ENCODE measurements at places on chromosomes 5 and 9. TPM values are rescaled to one million over a fixed set of nuclear protein-coding genes. Genes with fewer than 3 reads are reported as not detected.

HEMGN gene
- total RNA-seq = 0.11 TPM

GLRA1 gene
- total RNA-seq = not detected

RORB gene
- total RNA-seq = 5.6 TPM

TAF11L5 gene
- total RNA-seq = not detected

PROB1 gene
- total RNA-seq = 49.3 TPM

BDP1 gene
- total RNA-seq = 13.8 TPM

PCDHGA11 gene
- 4.5 TPM for total RNA-seq

DNA sequence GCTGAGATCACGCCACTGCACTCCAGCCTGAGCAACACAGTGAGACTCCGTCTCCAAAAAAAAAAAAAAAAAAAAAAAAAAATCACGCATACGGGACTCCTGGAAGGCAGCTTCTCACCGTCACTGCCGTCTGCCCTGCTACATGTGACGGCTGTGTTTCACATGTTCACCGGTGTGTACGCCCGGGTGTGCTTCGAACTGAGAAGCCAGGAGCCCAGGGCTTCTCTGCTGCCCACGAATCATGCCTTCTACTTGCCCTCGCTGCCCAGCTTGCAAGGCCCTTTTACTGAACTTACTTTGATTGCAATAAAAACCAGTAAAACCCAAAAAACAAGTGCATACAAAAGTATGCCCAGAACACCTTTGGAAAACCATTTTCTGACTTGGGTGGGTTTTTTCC, 5.8 kb upstream of the NKD2 start:
- no peak for DNase-seq

DNA sequence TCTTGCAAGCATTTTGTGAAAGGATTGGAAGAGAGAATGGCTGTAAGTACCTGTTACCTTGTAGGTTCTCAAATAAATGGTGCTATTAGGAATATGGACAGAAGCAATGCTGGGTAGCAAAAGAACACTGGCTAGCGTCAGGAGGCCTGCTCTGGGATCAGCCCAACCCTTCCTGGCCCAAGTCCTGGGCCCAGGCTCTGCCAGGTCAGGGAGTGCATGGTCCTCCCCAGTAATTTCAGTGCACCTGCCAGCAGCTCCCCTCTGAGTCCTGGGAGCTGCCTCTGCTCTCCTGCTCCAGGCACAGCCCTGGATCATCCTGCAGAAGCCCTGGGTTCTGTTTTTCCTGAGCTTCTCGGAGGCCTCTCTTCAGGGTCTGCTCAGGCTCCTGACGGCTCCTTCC, 89.5 kb upstream of the ARAP3 start:
- DNase-seq = no peak

DNA sequence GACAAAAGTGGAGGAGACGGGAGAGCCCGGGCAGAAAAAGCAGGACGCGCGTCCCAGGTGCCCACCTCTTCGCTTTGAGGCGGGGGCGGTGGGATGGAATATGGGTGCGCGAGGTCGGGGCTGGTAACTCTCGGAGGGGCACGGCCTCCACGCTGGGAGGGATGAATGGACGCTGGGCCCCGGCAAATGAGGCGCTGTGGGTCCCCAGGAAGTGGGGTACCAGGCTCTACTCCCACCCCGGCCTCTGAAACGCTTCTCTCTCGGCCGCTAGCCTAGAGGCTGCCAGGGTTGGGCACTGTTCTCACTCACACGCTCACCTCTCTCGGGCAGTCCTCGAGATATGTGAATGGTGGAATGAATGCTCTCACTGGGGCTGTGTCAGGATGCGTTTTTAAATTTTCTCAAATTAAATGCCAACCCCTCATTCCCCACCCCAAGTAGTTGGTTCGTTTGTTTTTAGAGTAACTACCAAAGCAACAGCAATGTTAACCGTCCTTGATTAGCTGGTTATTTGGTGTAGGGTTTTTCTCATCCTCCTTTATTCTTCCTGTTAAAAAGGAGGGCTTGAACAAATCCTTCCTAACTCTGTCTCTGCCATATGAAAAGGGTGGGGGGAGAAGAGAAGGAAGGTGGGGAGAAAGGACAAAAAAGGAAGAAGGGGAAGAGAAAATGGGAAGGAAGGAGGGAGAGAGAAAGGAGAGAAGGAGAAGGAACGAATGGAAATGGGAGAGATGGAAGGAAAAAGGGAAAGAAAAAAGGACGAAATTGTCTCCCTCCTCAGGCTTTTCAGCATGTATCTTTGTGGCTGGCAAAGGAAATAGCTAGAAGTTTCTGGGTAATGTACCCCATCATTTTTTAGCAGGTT, 1.3 kb upstream of the EBF1 start:
- no peak for DNase-seq

- no peak for DNase-seq
Measured at GRCh38 chr5:173858670-173859407, 29.3 kb upstream of the CPEB4 start.

DNA sequence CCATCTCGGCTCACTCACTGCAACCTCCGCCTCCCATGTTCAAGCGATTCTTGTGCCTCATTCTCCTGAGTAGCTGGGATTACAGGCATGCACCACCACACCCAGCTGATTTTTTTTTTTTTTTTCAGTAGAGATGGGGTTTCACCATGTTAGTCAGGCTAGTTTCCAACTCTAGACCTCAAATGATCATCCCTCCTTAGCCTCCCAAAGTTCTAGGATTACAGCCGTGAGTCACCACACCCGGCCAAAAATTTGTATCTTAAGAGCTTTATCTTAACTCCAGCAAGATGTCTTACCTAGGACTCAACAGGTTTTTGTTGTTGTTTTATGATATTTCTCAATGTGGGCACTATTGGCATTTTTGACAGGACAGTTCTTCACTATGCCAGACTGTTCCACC, 27.9 kb downstream of the LYRM7 start:
- DNase-seq = no peak

DNA sequence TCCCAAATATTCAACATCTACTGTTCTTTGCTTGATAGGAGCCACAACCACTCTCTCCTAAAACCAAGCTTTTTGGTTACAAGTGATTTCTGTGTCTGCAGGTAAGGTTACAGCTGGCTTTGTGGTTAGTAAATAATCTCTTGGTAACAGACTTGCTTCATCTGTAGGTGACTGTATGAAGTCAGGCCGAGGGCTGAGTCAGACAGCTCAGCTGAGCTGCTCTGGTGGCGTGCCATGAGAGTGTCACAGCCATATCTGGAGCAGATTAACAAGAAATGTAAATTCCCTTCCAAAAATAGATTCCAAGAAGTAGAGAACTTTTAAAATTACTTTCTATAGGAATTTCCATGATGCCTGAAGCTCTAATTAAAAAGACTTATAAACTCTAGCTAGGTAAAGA, 23.7 kb upstream of the TAS2R1 start:
- peak; percentile 74 for DNase-seq

- peak; percentile 56 for DNase-seq
Measured at GRCh38 chr9:128163523-128164306, 3.6 kb downstream of the BBLN start.

DNA sequence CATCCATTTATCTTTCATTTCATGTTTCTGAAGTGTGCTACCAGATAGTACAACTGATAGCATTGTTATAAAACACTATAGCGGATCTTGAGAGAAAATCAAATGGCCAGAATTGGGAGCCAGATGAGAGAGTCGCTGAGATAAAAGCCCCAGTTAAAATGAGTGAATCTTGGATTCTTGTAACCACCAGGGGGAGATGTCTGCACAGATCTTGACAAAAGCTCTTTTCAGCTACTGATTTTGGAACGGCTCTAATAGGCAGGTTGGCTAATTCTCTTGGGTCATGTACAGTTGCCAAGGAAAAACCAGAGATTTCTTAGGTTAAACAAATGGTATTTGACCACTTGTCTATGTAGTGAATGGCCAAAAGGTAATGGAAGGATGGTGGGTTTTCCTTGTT, 21.7 kb downstream of the F2RL2 start:
- no peak for DNase-seq

GRCh38 chr5:68770551-68770950, 323.3 kb upstream of the SLC30A5 start:
- DNase-seq = no peak

DNA sequence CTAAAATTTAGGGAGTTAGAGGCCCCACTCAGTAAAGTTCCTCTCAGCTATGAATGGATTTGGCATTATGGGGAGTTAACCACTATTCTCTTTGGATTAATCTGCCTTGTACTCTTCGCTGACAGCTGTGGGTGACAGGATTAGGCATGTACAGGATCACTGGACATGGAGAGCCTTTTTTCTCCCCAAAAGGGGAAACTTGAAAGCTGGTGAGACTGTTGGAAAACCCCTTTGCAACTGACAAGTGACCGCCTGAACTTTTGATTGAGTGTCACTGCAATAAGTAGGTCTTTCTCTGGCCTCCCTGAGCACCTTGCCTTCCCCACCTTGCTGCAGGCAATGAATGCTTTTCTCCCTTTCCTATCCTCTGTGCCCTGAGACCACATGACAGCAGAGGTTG, 68.3 kb downstream of the ERP44 start:
- DNase-seq = no peak

DNA sequence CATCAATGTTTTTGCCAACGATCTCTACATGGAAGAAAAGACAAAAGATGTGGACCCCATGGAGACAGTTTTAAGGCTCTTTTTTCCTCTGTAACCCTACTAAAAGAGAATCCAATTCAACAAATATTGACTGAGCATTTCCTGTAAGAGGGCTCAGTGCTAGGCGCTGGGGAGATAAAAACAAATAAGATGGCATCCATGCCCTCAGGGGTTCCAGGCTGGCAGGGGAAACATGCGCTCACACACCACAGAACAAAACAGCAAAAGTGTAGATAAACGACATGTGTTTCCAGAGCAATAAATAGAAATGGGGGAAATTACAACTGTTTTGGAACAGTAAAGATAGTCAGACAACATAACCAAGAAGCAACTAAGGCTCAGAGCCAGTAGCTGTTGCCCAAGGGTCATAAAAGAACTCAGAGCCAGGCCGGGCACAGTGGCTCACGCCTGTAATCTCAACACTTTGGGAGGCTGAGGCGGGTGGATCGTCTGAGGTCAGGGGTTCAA, 25.2 kb downstream of the ZNF608 start:
- DNase-seq = no peak

DNA sequence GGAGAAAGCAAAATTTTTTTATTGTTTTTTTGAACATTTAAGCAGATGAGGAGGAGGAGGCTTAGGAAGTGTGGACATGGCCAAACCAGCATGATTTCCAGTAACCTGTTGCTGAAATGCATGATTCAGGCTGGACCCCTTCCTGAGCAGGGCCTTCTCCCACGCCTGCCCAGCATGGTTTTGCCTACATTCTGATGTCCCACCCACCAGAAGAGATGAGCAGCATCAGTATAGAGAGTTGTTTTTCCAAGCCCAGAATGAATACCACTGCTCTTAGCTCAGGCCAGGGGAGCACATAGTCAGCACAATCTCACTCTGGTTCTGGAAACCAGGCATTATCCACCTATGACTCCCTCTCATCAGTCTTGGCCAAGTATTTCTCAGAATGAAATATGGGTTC, 90.1 kb downstream of the PAPPA start:
- no peak for DNase-seq

DNA sequence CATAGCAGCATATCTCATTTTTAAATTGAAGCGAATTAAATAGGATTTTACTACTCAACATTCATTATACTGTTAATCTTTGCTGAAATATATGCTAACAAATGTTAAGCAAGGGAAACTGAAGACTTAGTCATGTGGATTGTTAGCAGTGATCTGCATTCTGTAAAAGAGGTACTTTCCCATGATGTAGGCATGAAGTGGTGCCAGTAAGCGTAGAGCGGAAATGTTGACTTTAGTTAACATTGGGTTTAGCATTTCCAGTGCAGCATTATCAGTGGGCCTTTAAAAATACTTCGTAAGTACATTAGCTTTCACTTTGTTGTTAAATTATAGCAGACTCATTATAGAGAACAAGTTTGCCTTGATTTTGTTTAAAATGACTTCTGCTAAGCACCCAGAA, 130.3 kb downstream of the CDC42SE2 start:
- no peak for DNase-seq

DNA sequence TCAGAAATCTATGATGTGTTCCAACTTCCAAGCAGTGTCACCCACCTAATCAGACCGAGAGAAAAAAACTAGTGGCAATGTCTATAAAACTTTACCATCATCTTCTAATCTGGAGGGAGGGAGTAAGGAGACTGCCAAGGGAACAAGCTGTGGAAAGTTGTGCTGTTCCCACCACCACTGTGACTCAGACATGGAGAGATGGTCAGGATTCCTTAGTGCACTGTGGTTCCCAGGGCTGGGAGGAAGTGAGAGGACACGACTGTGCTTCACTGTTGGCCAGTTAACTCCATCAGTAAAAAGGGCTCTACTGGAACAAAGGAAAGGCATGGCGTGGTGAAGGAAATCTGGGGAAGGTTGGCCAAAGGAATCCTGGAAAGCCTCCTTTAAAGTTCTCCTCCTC, 18.8 kb downstream of the TICAM2 start:
- no peak for DNase-seq

GRCh38 chr5:149274939-149275338, 3.3 kb downstream of the AFAP1L1 start:
- no peak for DNase-seq

GRCh38 chr5:170104299-170104698, 1.4 kb upstream of the FOXI1 start:
- DNase-seq = no peak

DNA sequence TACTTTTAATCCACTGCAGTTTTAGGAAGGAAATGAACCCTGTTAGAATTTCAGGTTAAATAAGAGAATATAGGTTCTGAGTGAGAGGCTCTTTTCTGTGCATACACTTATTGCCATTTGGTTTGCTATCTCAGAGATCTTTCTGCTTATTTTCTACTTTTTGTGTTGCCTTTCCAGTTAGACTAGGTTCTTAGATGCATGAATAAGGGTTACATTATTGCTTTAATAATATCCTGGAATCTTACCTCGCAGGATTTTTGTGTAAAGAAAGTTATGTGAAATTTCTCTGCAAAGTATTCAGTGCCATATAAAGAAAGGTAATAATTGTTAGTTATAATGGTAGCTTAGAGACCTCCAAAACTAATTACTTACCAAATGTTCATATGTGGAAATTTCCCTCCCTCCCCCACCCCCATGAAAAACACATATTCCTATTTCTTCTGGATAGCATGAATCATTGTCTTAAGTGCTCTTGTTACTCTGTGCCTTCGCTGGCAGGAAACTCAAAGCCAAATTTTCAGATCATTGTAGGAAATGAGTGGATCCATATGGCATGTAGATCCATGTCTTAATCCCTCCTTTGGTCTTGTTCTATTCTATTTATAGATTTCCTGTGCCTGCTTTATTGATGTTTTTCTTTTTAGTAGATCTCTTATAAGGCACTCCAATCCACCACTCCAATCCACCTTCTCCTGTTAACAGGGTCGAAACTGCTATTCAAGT, 2.7 kb upstream of the APBA1 start:
- no peak for DNase-seq

All from Right ventricle myocardium inferior (tissue), 1 donor.